Suppressor macrophage (primary cell): ENCODE measurements at places on chromosomes 2 and 18.

GRCh38 chr18:49663899-49664890 lies 102.3 kb downstream of the LIPG start:
- peak; percentile 31 for DNase-seq

DNA sequence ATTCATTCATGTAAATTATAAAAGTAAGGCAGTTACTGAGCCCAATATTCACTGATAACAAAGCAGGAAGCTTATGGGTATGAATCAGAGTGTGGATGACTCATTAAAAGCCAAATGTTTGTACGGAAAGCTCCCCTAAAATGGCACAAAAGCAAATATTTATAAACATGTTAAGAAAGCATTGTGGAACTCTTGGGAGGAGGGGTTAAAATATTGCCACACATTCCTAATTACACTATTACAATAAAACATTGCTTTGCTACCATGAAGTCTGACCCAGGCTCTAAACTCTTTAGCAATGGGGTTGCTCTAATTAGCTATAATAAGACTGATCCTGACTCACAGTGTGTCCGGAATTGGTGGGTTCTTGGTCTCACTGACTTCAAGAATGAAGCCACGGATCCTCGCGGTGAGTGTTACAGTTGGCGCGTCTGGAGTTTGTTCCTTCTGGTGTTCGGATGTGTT lies 110.9 kb downstream of the NAB1 start:
- DNase-seq: peak; percentile 23

GRCh38 chr18:58055890-58056558 lies 12.0 kb downstream of the NEDD4L start:
- no peak for DNase-seq

GRCh38 chr2:120686511-120687168 lies 49.0 kb upstream of the GLI2 start:
- DNase-seq: peak; percentile 6

GRCh38 chr2:236769981-236770671 lies 200.5 kb downstream of the ACKR3 start:
- DNase-seq: no peak

DNA sequence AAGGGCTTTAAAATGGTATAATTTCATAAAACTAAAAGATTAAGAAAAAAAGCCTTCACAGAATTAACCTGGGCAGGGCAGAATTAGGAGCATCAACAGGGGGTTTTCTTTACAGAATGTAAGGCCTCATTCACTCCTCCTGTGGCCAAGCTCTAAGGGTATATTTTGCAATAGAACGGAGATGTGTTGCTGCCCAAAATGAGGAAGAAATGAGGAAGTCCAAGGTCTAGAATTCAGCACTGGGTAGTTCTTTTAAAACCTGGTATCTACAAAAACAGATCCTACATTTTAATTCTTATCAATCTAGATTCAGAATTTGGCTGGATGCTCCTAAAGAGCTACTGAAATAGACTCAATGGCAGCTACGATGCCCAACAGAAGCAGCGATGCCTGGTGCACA lies 101.8 kb downstream of the AKAIN1 start:
- no peak for DNase-seq

DNA sequence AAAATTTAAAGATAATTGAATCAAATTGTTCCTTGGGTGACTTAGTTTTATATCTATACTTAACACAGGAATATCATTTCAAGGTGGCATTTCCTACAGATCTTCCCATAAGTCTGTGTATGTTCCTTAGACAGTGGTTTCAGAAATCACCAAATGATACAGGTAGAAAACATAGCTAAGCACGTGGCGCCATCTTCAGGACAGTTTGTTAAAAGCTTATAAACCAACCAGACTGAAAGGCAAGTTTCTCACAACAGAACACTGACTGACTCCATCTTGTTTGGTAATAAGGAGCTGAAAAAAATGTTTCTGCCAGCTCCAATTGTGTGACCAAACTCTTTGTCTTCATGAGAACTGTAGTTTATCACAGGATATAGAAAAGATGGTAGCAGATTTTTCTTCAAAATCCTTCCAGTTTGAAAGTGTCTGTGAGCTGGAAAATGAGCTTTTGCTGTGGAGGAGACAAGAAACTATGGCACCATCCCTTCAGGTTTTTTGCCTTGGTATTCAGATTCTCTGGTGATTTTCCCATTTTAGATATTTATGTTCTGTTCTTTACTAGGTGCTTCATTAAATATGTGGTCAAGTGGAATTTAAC lies 34.8 kb upstream of the NEUROD1 start:
- peak; percentile 87 for DNase-seq

DNA sequence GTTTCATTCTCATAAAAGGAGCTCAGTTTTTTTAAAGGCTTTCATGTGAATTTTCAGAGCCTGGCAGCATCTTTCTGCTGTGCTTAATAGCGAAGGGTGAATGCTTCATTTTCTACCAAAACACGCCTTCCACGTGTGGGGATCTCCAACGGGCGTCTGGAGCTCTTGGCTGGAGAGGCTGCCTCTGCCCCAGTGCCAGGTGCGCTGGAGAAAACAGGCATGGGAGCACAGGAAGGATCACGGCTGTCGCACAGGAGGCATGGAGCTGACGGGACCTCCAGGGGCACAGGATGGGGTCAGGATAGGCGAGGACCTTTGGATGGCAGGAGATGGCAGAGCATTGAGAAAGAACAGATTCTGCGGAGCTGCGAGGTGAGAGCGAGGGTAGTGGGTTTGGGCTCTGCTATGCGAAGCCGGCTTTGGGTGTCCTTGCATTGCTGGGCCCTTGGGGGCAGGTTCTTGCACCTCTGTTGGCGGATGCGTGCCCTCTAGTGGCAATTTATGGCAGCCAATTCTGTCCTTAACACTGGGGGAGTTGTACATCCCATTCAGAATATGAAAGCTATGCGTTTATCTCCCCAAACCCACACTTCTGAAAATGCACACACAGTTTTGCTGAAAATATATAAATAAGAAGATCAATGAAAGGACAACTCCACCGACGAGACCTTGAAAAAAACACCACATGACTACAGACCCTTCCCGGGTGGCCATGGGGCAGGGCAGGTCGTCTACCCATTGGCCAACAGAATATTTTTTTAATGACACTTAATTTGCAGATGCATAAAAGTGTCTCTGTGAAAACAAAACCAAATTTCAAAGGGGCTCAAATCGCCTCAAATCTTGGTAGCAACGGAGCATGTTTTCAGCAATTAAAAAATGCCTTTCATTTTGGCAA lies 90.4 kb upstream of the SLC35G4 start:
- peak; percentile 71 for DNase-seq

DNA sequence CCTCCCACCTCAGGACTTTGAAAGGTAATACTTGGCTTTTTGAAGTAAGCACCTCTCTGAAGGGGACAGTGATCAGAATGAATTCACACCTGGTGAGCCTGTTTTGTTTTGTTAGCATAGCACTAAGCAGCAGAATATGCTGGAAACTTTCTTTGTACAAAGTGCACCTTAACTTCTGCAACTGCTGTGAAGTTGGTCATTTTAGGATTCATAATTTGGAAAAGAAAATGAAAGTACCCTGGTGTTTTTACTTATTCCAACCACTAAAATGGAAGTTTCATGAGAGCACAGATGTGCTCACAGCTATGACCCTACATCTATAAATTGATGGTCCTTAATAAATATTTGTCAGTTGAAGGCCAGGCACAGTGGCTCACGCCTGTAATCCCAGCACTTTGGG lies 257.8 kb upstream of the STON1 start:
- no peak for DNase-seq

- no peak for DNase-seq
Measured at GRCh38 chr2:62733546-62733945, 28.0 kb downstream of the EHBP1 start.

- no peak for DNase-seq
Measured at GRCh38 chr2:33024758-33025157, 78.0 kb downstream of the LTBP1 start.

GRCh38 chr2:43980902-43981301 lies 14.9 kb downstream of the LRPPRC start:
- no peak for DNase-seq

DNA sequence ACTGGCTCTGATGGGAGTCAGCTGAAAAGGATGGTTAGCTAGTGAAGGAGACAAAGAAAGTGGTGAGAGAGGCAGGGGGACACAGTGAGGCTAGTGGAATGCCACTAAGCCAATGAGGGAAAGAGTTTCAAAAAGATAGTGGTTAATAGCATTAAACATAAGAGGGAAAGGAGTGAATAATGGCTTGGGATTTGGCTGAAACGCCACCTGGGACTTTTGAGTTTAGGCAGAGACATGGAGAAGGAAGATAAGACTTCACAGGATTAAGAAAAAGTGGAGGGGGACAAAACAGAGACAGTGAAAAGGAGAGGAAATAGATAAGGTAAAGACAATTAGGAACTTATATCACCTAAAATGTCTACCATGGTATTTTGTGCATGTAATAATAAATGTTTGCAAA lies 6.9 kb downstream of the CD28 start:
- no peak for DNase-seq

GRCh38 chr2:38301340-38301968 lies 75.6 kb downstream of the ATL2 start:
- DNase-seq: no peak

DNA sequence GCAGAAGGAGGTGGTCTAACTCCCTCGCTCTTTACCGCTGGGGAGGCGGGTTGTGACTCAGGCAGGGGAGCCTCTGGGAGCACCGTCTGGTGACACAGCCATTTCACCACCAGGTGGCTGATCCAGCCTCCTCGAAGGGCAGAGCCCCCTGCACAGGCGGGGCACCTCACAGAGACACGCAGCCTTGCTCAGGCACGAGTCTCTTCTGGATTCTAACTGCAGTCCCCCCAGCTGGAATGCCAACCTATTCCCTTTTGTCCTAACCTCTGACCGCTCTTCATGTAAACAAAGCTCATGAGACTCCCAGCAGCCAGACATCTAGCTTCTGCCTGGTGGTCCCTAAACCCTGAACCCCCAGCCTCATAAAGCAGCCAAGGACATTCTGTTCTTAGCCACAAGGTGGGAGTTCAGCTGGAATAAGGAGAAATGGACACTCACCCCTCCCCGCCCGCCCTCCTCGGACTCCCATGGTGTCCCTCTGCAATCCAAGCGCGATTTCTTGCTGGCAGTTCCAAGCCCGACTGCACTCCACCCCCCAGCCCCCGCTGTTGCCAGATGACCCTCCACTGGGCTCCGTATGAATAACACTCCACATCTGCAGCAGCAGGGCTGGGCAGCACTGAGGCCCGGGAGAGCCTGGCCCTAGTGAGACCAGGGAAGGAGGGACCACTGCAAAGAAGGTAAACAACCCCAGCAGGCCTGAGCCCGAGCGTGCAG lies 84.3 kb downstream of the TNS1 start:
- DNase-seq: no peak

- DNase-seq: no peak
Measured at GRCh38 chr2:237044281-237044680, 41.4 kb upstream of the COPS8 start.

DNA sequence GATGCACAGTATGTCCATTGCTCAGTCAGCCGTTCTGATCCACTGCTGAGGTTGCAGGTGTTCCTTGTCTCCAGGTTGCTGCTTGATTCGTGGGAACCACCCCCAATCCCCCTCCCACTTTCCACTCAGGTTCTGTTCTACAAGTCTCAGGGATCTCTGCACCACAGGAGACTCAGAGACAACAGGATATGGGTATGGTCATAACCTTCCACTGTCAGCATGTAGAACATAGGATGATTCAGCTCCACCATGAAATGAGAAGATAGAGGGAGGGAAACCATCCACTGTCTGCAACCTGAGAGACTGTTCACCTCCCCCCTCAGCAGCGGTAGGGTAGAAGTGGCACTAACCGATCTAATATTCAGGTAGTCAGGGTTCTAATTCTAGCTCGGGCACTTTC lies 19.0 kb upstream of the KLF7 start:
- no peak for DNase-seq

GRCh38 chr18:58451115-58451971 lies 177.5 kb downstream of the ALPK2 start:
- no peak for DNase-seq

- DNase-seq: no peak
Measured at GRCh38 chr2:129747500-129748125, 231.9 kb upstream of the RAB6C start.

- no peak for DNase-seq
Measured at GRCh38 chr2:43743706-43744105, 30.1 kb upstream of the DYNC2LI1 start.

GRCh38 chr18:65762556-65762955 lies 11.7 kb downstream of the CDH7 start:
- DNase-seq: no peak

DNA sequence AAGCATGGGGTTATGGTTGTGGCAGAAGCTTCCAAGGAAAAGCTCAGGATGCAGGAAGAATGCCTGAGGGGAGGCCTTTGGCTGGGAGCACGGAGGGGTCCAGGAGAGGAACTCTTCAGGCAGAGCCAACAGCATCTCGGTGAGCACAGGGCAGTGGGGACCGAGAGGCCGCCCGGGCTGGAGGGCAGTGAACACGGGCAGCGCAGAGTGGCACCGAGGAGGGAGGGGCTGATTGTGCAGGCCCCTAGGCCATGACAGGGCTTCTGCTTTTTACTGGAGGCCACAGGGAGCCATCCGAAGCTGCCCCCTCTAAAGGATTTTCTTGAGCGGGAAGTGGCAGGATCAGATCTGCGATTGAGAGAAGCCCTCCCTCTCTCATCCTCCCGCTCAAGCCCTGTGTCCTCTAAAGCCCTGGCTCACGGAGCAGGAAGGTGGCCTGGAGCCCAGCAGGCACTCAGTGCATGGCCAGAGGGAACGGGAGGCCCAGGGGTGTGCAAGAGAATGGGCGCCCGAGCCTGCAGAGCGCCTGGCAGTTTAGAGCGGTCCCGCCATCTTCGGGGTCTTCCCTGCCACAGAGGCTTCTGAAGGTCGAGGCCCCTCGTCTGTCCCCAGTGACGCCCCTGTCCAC lies 110.0 kb upstream of the STON1 start:
- DNase-seq: no peak

DNA sequence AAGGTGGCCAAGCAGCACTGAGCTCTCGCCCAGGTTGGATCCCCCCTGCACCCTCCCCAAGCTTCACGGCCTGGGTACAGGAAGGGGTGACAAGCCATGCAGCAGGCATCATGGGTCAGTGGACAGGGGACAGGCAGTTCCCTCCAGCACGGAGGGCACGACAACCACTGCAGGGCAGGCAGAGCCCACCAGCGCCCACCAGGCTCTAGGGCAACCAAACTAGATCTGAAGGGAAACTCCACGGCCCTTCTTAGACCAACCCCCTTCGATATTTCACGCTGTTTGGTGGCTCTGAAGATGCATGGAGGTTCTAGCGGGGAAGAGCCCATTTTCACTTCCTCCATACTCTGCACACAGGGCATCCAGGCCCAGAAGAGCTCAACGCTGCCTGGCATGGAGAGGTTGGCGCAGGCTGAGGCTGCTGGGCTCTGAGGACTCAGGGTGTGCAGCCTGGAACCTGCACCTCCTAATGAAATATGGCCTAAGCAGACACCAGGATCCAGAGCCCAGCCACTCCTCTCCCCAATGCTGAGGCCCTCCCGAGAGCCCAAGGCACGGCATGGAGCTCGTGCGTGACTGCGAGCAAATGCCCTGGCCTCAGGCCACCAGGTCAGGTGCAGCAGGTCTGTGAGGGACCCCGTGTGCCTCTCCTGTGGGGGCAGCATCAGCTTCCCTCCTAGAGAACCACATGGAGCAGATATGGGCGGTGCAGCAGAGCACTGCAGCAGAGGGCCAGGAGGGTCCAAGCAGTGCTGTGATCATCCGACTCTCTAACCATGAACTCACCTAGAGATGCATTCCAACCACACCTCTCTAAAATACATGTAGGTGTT lies 8.7 kb upstream of the MTERF4 start:
- no peak for DNase-seq

- no peak for DNase-seq
Measured at GRCh38 chr2:227152093-227152766, 11.8 kb downstream of the COL4A4 start.
